Erythroblast (primary cell): ENCODE measurements at places on chromosomes 4 and X.

- DNase-seq, result no peak
Measured at GRCh38 chrX:32937043-32937442, 274.3 kb downstream of the DMD start.

- no peak for DNase-seq
Measured at GRCh38 chr4:187577941-187578480, 417.6 kb upstream of the ZFP42 start.

- peak; percentile 62 for DNase-seq
Measured at GRCh38 chrX:65528705-65529340, 5.8 kb downstream of the LAS1L start.

DNA sequence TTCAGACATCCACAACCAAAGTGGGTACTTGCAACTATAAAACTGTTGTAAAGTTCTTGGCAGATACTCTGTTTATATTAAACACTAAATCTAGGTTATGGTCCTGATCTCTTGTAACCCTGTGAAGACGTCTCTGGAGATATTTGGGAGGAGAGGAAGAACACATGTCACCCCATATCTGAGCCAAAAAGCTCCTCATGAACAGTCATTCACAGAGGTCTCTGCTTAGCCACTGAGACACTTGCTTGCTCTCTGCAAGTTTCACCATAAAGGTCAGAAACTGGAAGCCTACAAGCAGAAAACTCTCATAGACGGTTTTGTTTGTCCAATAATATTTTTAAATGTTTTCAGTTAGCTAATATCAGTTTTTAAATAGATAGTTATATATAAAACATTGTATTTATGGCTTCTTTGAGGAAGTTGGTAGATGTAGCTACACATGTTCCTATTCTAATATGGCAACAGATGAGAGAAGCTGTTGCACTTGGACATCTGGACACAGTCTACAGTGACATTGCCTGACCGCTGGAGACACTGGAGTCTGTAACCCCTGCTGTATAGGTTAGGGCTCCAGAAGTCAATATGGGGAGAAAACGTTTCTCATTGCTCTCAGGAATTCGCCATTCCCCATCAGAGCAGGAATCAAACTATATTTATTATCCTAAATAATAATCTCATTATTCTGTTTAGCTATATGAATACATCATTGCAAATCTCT is 73.6 kb downstream of the C4orf46 start:
- DNase-seq, result no peak

GRCh38 chr4:173318648-173319211 is 15.4 kb downstream of the HMGB2 start:
- DNase-seq, result peak; percentile 64

- no peak for DNase-seq
Measured at GRCh38 chrX:12867685-12868084, 813 bp downstream of the TLR7 start.

GRCh38 chr4:119038116-119038841 is 97.4 kb upstream of the MYOZ2 start:
- DNase-seq, result no peak

DNA sequence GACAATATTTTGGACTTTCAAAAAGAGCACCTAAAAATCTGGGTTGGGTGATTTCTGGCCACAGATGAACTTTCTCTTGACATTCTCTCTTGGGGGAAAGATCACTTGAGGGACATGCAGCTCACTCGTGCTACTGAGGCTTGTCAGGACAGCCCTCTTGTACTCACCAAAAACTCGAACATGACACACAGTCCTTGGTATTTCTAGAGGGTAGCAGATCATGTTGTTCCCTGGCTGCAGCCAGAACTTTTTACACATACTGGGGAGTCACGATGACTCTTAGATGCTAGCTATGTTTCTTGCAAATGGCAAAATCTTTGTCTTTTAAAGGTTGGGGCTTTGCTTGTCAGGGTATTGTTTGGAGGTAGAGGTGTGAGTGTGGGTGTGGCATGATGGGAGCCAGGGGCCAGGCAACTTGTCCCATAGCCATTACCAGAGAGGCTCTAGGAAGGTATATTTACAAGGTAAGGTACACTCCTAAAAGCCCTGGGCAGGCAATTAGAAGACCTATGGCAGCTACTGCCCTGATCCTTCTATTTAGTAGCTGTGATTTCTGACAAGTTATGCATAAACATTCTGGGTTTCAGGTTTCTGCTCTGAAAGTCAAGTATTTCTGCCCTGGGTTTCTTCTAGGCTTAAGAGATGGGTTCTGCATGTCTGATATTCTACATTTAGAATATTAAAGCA is 241.7 kb upstream of the TLL1 start:
- DNase-seq, result no peak

GRCh38 chr4:498328-498904 is 540 bp downstream of the ZNF721 start:
- DNase-seq, result peak; percentile 46

GRCh38 chr4:161841759-161842158 is 322.0 kb downstream of the FSTL5 start:
- DNase-seq, result no peak

DNA sequence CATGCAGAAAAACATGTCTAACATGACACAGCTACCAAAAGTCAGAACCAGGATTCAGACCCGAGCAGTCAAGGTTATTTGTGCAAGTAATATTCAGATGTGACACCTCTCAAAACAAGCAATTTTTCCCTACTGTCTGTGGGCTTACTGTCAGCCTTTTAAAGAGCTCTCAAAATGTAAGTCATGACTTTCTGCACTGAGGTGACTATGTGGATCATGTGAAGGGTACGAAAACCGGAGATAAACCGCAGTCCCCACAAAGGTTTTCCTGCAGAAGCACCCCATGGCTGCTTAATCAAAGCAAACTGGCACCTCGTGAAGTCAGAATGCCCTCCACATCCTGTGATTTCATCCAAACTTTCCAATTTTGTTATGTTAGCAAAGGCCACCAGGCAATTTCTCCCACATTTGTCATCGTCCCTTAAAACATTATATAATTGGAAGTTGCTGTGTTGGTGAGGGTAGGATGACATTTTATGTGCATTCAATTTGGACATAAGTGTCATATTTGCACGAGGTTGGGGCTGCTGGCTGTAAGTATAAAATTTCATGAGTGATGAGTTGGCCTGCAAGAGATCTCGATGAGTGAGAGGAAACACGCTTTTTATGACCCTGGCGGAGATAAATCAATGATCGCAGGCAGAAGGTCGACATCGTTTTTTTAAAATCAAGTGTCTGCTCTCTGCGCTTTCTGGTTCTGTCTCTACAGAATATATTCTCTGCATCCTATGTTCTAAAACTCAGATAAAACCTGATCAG is 161.2 kb downstream of the STK32B start:
- DNase-seq, result no peak

DNA sequence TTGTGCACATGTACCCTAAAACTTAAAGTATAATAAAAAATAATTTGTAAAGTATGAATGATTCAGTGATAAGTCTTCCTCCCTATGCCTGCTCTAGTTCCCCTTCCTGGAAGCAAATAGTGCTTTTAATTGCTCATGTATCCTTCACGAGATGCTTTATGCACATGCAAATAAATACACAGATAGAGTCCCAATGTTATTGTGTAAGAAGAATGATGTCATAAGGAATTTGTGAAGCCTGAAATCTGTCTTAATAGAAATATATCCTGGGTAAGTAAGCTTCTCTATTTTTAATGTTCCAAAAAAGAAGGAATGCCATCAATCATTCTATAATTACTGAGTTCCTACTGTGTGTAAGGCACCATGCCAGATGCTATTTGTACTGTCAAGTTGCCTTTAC is 157.5 kb upstream of the SLC4A4 start:
- DNase-seq, result no peak

DNA sequence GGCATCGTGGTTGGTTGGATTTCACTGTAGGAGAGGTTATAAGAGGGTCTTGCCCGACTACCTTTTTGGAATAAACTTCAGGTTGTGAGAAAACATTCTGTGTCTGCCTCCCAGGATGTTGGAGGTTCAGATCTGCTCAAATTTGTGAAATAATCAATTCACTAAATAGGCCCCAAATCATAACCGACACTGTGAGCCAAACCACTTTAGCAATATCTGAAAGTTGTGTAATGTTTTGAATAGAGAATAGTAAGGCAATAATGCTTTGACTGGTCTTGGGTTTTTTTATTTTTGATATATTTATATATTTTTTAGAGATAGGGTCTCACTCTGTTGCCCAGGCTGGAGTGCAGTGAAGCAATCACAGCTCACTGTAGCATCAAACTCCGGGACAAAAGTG is 131.2 kb downstream of the GLRA3 start:
- no peak for DNase-seq

DNA sequence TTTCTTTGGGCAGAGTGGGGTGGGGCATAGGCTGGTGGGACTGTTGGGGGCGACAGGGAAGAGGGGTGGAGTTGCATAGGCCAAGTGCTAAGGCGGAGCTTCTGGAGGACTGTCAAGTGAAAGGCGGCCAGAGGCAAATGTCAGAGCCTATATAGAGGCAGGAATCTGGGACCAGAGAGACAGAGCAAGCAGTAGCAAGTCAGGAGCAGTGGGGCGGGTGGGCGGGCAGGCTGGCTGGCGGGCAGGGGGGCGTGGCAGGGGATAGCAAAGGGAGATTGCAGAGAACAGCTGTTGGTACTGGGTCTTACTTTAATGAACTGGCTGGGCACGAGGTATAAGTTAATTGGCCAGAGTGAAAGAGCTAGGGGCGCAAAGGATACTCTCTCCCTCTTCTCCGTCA is 89.8 kb downstream of the RTL9 start:
- DNase-seq, result no peak

- no peak for DNase-seq
Measured at GRCh38 chr4:12138488-12138887, 709.8 kb upstream of the HS3ST1 start.

- DNase-seq, result no peak
Measured at GRCh38 chr4:151610229-151610628, 150.6 kb downstream of the GATB start.

DNA sequence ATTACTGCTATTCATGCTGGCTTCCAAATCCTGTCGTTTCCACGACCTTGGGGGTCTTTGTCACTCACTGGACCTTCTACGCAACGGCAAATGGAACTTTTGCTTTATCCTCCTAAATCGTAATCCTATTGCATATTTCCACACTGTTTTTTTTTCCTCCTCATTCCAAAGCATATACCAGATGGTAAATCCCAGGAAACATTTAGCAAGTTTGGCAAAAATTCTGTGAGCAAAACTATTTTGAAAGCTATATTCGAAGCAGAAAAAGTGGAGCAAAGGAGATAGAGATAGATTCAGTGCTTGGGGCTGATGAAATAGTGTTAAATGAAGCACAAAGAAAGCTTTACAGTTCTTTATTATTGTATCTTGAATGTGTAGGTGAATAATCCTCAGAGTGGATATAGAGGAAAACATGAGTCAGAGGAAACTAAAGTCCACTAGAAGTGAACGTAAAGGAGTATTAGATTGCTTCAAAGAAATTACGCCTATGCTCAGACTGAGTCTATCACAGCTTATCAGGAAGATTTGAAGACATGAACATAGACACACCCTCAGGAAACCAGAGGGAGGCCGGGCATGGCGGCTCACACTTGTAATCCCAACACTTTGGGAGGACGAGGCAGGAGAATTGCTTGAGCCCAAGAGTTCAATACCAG is 50.2 kb upstream of the FAM9A start:
- no peak for DNase-seq

DNA sequence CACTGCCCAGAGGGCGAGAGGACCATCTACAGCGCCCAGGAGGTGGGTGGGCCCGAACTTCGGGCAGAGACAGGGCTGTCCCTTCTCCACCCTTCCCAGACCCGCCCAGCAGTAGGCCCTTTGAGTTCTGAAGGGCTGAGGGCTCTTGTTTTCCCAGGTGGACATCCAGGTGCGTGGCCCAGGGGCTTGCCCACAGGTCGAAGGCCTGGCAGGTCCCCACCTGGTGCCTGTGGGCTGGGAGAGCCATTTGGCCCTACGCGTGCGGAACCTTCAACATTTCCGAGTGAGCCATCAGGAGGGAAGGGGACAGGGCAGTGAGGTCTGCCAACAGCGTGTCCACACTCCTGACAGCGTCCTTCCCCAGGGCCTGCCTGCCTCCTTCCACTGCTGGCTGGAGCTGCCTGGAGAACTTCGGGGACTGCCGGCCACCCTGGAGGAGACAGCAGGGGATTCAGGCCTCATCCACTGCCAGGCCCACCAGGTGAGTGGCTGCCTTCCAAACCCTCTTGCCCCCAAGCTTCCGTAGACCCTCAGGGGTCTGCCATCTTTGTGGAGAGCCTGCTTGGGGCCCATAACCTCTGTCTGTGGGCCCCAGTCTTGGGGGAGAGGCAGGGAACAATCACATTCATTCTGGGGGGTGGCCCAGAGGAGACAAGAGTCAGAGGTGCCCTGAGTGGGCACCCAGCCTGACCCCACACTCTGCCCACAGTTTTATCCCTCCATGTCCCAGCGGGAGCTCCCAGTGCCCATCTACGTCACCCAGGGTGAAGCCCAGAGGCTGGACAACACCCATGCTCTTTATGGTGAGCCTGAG is 6.8 kb downstream of the PLXNB3 start:
- no peak for DNase-seq

- no peak for DNase-seq
Measured at GRCh38 chr4:25547343-25547742, 108.3 kb upstream of the SLC34A2 start.

- no peak for DNase-seq
Measured at GRCh38 chr4:57132743-57133137, 22.6 kb upstream of the IGFBP7 start.

- DNase-seq, result no peak
Measured at GRCh38 chr4:114905017-114905416, 208.4 kb downstream of the NDST4 start.

DNA sequence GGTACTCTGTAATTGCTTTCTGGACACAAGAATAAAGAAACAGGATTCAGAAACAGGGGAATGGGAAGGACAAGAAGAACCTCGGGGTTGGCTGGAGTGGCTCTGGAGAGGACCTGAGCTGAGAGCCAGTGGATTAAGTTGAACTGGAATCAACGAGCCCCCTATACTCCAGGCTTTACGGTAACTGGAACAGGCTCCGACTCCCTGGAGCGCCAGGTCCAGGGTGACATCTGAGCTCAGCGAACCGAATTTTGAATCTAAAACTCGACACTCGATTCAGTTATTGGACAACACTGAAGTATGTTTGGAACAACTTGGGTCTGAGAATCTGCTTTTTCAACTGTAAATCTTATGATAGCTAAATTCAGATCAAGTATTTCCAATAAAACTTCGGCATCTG is 23.9 kb downstream of the HMX1 start:
- no peak for DNase-seq

DNA sequence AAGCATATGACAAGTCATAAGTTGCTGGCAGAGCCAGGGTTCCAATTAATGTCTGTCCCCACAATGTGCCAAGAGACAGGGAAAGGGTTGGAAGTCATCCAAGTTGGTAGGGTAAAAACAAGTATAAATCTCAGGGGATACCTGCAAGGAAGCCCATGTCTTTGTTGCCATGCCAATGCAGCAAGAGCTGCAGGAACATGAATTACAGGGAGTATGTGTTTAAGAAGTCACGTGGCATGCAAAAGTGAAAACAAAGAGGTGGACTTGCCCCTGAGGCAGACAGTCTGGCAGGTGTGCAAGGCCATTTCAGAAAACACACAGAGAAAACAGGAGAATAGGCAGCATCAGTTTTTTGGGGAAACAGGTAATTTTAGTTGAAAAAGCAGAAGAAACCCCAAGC is 29.4 kb downstream of the C4orf51 start:
- DNase-seq, result no peak

GRCh38 chr4:35151816-35152572 is 1092.3 kb downstream of the ARAP2 start:
- peak; percentile 4 for DNase-seq

GRCh38 chrX:108217876-108218275 is 126.3 kb downstream of the ATG4A start:
- no peak for DNase-seq
